Fibroblast of villous mesenchyme (primary cell): ENCODE measurements at places on chromosomes 2 and 18.

- no peak for DNase-seq
These were observed 176.9 kb upstream of the SMAD7 start for GRCh38 chr18:49127471-49128190.

GRCh38 chr2:230696670-230697069 lies 16.0 kb upstream of the CAB39 start:
- no peak for DNase-seq

GRCh38 chr18:12449051-12449785 lies 41.5 kb downstream of the PRELID3A start:
- DNase-seq: no peak

GRCh38 chr18:12278741-12279682 lies 24.9 kb downstream of the CIDEA start:
- DNase-seq: peak; percentile 96

DNA sequence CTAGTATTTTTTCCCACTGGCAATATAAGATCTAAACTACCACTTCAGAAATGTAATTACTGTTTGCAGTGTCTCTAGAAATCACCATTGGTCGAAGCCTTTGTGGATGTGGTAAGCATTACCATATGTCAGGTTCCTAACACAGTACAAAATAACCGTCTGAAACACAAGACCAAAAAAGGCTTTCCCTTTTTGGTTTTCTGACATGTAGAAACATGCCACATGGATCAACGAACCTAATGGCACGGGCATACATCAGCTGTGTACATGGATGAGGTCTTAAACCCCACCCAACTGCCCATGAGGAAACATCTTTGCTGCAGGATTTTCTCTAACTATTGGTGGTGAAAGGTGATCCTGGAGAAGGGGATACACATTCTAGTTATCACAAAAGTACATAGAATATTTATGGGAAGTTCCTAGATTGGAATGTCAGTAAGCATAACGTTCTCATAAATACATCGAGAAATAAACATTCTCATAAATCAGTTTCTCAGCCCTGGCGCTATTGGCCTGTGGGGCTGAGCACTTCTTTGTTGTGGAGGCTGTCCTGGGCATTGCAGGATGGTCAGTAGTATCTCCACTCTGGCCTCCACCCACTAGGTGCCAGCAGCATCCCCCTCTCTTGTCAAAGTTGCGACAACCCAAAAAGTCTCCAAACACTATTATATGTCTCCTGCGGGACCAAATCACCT lies 9.0 kb downstream of the VIT start:
- peak; percentile 5 for DNase-seq

DNA sequence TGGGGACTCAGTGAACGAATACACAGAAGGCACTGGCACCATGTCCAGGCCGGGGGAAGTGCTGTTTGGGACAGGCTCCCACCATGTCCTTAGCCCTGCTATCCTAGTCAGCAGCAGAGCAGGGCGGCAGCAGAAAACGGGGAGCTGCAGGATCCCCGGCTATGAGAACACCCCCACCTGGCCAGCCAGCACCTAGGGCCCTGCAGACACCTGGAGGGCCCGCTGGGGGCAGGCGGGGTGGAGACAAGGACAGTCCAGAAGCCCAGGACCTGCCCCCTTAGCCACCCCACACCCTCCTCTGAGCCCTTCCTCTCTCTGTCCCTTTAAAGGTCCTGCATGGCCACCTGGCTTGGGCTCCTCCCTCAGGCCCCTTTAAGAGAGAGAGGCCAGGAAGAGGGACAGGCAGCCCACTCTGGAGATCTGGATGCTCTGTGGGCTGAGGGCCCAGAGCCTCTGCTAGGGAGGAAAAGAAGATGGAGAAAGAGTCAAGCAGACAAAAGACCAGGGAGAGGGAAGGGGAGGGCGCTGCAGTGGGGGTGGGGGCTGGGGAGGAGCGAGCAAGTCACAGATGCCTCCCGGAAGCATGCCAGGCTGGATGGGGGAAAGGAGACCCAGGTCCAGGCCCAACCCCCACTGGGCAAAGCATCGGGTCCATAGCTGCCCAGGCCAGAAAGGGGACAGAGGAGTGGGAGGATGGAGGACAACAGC lies 48.6 kb downstream of the BIN1 start:
- no peak for DNase-seq

- DNase-seq: peak; percentile 40
These were observed 66.9 kb downstream of the LTBP1 start for GRCh38 chr2:33013684-33014110.

GRCh38 chr2:148742373-148742772 lies 97.8 kb downstream of the EPC2 start:
- DNase-seq: no peak

GRCh38 chr18:27803957-27804356 lies 373.0 kb downstream of the CDH2 start:
- peak; percentile 5 for DNase-seq

GRCh38 chr2:43217228-43218154 lies 8.9 kb downstream of the ZFP36L2 start:
- DNase-seq: no peak

- DNase-seq: peak; percentile 81
These were observed 116.0 kb downstream of the PLA2R1 start for GRCh38 chr2:159946326-159946999.

DNA sequence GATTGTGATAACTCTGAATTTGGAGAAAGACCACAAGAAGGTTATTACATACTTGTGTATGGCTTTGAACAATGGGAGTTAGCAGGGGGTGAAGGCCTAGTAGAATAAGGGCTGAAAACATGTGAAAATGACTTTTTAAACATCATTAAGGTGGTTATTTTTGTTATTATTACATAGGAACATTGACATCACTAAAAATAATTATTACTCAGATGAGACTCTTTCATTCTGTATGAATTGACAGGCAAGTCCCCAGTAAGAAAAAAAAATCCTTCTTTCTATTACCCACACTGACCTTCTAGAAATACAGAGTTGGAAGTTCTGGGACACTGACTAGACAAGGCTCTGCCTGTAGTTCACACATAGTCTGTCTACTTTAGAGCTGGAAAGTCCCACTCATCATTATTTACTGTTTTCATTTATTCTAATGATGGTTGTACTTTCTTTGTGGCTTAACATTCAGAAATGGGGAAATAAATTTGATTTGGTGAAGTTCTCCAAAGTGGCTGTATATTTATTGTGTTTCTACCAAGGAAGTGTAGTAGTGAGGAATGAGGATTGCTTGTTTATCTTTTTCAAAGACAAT lies 219.6 kb upstream of the EPAS1 start:
- no peak for DNase-seq

GRCh38 chr2:18684206-18685038 lies 95.1 kb upstream of the NT5C1B start:
- DNase-seq: peak; percentile 98

DNA sequence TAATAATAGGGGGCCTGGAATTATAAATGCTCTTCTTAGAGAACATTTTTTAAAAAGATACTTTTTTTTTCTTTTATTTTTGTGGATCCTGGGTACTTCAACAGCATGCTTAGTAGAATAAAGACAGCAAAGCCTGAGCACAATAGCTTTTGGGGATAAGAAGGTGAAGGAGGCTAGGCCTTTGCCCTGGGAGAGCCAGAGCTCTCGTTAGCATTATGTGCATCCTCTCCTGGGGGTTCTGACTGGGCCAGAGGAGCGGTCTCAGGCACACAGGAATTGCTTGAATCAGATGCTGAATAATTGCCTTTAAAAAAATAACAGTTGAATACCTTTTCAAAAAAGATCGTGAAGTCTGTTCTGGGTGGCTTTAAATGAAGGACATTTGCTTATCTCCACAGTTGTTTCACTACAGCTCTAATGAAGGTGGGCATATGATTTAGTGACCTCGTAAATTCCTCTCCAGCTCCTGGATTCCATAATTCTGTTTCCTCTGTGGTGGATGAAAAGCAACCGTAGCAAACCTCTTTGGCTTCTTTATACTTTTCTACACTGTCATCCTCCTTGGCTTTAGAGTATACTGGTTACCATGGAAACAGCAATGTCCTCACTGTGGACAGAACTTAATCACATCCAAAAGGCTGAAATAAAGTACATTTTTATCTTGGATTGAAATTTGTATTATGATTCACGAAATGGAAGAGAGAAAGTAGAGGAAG lies 133.8 kb downstream of the MAIP1 start:
- no peak for DNase-seq

DNA sequence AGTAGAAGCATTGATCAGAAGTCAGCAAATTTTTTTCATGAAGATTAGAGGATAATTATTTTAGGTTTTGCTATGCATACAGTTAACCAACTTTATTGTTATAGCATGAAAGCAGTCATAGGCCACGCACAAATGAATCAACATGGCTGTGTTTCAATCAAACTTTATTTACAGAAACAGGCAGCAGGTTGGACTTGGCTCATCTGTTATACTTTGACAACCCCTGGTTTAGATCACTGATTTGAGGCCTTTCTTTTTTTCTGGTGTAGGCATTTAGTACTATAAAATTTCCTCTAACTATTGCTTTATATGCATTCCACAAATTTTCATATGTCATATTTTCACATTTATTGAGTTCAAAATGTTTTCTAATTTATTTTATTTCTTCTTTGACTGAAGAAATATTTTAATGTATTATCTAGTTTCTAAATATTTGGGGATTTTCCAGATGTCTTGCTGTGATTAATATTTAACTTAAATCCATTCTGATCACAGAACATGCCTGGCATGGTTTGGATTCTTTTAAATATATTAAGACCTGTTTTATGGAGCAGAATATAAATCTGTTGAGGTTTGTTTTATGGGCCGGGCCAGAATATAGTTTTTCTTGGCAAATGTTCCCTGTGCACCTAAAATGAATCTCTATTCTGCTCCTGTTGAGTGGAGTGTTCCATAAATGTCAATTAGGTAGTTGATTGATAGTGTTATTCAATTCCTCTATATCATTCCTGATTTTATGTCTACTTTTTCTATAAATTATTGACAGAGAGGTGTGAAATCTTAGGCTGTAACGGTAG lies 116.3 kb upstream of the KLHL29 start:
- no peak for DNase-seq

- no peak for DNase-seq
These were observed 107.4 kb upstream of the CTDP1 start for GRCh38 chr18:79572093-79572780.

GRCh38 chr2:69762025-69762424 lies 20.1 kb downstream of the ANXA4 start:
- no peak for DNase-seq

- no peak for DNase-seq
These were observed 101.1 kb downstream of the ZBTB7C start for GRCh38 chr18:48308027-48308635.

GRCh38 chr2:239026711-239027361 lies 179.0 kb downstream of the TWIST2 start:
- no peak for DNase-seq

DNA sequence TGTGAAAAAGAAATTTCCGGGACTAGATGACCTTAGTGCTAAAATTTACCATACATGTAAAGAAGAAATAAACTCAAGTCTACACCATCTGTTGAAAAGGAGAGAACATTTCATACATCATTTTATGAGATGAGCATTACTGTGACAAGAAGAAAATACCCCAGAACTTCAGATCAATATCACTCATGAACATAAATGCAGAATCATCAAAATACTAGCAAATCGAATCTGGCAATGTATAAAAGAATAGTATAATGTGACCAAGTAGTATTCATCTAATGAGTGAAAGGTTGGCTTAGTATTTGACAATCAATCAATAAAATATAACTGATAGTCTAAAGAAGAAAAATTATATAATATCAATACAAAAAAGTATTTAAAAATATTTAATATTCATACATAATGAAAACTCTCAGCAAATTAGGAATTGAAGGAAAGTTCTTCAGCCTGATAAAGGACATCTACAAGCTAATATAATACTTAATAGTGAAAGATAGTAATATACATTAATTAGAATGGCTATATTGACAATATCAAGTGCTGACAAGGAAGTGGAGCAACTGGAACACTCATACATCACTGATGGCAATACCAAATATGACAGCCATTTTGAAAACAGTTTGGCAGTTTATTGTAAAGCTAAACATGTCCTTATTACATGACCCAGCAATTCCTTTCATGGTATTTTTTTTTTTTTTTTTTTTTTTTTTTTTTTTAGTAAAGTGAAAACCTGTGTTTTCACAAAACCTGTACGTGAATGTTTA lies 231.4 kb upstream of the ZEB2 start:
- DNase-seq: no peak

DNA sequence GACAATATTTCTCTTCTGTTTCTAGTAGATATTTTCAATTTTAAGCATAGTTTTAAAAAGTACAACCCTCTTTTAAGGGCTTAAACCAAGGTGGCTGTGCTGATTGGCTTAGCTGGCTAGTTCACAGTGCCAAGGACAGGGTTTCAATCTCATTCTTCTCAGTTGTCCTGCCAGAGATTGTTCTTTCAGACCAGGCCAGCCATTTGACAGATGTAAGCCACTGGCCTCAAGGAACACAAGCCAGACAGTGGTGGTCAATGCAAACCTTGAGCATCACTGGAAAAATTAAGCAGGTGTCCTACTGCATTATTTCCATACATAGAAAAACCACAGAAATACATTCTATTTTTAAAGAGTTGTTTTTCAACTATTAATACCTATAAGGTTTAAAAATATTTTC lies 5.9 kb downstream of the RNF103 start:
- DNase-seq: no peak

DNA sequence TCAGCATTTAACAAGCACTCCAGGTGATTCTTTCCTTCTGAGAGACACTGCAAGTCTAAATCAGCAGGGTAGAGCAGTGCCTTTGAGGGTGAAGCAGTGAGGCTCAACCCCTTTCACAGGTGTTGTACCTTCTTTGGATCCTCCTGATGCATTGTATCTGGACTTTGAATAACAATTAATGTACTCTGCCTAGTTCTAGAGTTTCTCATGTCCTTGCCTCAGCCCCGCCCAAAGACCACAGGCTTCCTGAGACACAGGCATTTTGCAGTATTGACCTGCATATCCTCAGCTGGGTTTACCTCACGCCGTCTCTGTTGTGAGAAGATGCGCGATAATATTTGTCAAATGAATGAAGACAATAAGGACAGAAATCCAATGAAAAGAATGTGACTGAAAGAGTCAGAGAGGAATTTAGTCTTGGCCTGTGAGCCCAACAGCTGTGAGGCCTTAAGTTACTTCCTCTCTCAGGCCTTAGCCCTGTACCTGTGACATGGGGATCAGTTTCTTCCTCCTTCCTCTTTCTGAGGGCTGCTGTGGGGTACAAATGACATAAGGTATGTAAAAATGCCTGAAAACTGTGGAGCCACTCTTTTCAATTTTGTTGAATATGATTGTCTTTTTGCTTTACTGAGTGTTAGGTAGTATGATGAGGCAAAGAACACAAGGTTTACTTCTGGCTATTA lies 43.7 kb downstream of the WIPF1 start:
- no peak for DNase-seq

DNA sequence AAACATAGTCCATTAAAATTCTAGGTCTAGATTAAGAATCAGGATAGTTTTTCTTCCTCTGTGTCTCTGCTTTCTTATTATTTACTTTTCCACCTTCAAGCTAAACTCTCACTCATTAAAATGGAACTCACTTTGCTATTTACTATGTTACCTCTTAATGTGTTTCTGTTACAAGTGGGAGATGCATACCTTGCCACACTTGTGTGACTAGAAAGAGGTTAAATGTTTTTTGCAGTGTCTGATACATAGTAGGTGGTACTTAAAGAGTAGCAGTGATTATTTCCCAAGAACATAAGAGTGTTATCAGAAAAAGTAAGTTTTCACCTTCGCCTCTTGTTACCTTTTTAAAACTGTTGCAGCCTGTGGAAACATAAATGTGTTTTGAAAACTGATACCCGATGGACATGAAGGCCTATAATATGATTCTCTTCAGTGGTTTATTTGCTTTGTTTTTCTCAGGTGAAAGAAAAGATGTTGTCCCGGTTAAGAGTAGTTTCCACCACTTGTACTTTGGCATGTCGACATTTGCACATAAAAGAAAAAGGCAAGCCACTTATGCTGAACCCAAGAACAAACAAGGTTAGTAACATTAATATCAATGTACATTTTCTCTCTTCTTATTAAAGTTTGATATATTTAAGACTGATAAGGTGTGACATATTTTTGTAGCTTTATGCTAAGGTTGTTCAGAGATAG lies 16.6 kb downstream of the ME2 start:
- DNase-seq: no peak
